ENCODE measurements at places on chromosomes 5 and 9.

DNA sequence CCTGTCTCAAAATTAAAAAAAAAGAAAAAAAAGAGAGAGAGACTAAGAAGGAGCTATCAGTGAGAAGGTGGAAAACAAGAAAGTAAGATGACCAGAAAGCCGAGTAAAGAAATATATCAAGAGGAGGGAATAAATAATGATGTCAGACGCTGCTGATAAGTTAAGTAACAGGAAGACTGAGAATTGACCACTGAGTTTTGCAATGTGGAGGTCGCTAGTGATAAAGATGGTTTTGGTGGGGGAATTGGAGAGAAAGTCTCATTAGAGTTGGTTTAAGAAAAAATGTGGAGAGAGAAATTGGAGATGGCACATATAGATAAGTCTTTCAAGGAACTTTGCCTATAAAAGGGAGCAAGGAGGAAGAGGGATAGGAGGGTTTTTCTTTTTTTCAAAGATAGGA is 91.9 kb downstream of the RAD23B start:
- DNase-seq, result no peak

- no peak for DNase-seq
These were observed 107.5 kb upstream of the FBN2 start for GRCh38 chr5:128645581-128645980.

GRCh38 chr9:92236915-92237314 is 56.6 kb downstream of the IARS1 start:
- DNase-seq, result no peak

DNA sequence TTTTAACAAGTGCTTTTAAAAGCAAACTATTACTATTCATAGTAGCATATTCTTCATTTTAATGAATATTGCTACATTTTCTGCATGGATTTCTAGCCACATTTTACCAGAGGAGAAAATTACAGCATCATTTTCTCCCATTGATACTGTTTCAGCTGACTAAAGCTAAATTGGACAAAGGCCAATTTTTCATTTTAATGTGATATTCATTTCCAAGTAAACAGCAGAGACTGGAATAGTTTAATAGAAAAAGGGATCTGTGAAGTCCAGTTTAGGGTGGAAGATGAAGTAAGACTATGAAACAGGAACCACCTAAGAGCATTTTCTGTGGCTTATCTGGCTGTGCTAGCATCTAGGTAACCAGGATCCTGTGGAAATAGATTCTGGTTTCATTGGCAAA is 128.1 kb downstream of the GIN1 start:
- no peak for DNase-seq

DNA sequence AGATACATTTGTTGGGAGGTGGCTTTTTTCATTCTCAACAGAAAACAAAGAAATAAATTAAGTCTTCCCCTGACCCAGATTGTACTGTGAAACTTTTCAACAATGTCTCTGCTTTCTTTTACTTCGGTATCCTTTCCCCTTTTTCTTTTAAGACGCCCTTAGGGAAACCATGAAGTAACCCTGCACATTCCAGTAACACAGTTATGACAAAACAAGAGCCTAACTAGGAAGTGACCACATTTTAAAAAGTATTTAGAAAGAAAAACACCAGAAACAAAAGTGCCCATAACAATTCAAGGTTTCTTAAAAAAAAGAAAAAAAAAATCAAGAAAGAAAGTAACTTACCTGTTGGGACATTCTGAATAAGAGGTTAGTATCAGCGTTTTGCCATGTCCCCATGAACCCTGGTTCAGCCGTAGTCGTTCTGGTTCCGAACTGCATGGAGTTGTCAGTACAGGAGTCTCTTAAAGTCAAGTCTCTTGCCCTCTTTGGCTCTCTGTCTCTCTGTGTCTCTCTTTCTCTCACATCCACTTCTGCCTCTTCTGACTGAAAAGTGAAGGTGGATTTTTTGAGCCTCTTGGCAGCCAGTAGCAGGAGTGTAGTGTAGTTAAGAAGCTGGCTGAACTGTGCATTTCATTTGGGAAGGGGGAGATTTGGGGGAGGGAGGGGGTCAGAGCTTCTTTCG is 142.9 kb downstream of the BNC2 start:
- DNase-seq, result no peak

- no peak for DNase-seq
These were observed 10.0 kb upstream of the TNFAIP8 start for GRCh38 chr5:119345861-119346260.

GRCh38 chr9:70398145-70398556 is 16.3 kb downstream of the KLF9 start:
- DNase-seq, result no peak

DNA sequence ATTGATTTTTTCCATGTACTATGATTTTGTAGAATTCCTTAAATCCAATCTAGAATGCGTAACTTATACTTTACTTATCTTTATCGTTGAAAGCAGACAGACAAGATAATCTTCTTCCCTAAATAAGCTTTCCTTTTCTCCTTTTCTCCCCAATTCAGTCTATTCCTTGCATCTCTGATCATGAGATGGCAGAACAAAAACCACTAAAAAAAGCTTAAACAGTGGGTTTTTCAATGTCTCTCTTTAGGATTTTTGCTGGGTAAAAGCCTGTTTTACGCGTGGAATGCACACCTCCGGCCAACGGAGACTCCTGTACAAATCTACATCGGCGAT is 755 bp downstream of the CDKN2B start:
- DNase-seq, result no peak

GRCh38 chr5:173029499-173029921 is 26.6 kb upstream of the CREBRF start:
- no peak for DNase-seq

GRCh38 chr9:35179347-35180280 is 17.8 kb downstream of the UNC13B start:
- no peak for DNase-seq

- no peak for DNase-seq
These were observed 122.9 kb downstream of the PDZD2 start for GRCh38 chr5:31761877-31762276.

GRCh38 chr9:98181746-98182068 is 10.7 kb downstream of the CORO2A start:
- no peak for DNase-seq

GRCh38 chr5:53814819-53815218 is 254.4 kb downstream of the NDUFS4 start:
- no peak for DNase-seq

DNA sequence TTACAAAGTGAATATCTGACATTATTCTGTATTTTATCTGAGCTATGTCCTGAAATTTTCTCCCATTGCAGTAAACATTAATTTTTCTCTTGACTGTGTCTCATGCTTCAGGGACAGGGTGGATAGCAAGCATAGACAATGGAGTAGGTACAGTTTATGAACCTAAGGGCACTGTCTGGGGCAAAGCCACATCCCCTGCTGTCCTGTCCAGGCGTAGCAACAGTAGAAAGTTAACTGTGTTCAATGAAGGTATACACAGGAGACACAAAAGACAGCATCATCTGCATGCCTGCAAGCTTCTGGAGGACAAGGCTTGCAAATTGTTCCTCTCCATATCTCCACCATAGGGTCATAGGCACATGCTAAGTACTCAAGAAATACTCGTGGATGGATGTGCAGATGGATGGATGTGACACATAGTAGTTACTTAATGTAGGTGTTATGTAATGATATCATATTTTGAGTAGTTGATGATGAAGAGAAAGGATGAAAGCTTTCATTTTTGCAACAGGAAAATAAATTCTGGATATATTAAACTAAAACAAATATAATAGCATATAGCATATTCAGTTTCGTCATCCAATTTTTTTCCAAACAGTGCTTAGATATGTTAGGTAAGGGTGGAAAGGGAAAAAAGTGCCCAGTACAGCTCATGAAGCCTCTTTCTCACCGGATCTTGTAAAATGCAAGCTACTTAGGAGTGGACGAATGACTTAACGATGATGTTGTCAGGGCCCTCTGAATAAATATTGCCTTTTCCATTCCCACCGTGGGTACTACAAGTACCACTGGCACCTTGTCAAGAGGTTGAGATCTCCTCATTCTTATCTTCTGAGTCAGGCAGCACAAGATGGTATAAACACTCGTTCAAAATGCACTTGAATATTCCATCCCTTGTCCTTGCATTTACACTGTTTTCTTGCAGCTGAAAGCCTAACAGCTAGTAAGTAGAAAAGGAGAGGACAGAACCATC is 19.9 kb upstream of the ZSWIM6 start:
- DNase-seq, result no peak

DNA sequence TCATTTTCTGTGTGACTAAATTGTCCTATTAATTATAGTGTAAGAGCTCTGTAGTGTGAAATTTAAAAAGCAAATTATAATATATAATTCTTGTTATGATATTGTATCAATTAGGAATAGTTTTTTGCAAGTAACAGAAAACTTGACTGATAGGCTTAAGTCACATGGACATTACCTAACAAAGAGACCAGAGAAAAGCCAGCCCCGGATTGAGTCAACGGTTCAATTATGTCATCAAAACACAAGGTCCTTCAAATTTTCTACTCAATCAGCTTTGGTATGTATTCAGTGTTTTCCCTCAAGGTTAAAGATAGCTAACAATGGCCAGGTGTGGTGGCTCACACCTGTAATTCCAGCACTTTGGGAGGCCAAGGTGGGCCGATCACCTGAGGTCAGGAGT is 126.7 kb upstream of the PTGER4 start:
- no peak for DNase-seq

GRCh38 chr5:34639852-34640626 is 16.1 kb upstream of the RAI14 start:
- DNase-seq, result no peak

DNA sequence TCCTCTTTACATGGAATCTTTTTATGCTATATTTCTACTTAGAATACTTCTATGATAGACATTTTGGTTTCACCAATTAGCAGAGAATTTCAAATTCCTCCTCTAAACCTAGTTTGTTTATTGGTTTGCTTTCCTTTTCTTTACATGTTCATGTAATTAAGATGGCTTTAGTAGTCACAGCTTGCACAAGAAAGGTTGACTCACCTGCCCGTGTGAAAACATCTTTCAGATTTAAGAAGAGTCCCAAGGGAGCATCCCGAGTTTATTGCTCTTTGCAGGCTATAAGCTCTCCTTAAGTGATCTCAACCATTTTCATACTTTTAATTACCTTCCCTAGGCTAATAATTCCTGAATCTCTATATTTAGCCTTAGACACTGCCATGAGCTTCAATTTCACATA is 28.9 kb downstream of the TYRP1 start:
- no peak for DNase-seq

- no peak for DNase-seq
These were observed 18.6 kb upstream of the NKD2 start for GRCh38 chr5:989961-990530.

- no peak for DNase-seq
These were observed 97.5 kb upstream of the ARAP3 start for GRCh38 chr5:141779503-141779973.

DNA sequence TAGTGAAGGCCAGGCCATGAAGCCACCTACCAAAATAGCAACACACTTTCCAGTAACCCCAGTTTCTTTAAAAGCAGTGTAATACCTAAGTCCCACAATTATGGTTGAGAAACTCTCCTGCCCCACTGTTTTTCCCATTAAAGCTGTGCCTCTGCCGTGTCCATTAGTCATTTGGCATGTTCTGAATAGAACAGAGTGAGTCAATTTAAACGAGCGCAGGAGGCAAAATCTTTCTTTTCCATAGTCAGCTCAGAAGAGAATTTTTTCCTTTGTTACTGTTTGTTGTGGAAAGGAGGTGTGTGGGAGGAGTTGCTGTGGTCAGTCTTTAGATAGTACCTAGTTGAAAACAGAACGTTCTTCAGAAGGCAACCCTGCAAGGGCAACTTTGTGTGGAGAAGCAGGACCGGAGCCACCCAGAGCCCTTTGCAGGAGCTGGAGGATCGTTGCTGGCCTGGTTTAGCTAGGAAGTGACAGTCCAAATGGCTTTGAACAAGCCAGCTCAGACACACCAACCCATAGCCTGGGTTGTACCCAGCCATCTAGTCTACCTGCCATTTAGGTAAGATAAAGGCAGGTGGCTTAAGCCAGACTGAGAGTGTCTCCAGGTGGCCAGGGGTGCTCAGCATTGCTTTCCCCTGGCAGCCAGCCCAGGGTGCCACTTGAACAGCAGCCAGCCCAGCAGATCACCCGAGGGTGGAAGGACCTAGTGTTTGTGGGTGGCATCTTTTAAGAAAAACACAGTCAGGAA is 30.4 kb downstream of the GADD45G start:
- no peak for DNase-seq
